ENCODE measurements at places on chromosomes 13 and 19.

GRCh38 chr13:64912141-64912540 lies 2318.0 kb downstream of the PCDH9 start:
- no peak for DNase-seq

DNA sequence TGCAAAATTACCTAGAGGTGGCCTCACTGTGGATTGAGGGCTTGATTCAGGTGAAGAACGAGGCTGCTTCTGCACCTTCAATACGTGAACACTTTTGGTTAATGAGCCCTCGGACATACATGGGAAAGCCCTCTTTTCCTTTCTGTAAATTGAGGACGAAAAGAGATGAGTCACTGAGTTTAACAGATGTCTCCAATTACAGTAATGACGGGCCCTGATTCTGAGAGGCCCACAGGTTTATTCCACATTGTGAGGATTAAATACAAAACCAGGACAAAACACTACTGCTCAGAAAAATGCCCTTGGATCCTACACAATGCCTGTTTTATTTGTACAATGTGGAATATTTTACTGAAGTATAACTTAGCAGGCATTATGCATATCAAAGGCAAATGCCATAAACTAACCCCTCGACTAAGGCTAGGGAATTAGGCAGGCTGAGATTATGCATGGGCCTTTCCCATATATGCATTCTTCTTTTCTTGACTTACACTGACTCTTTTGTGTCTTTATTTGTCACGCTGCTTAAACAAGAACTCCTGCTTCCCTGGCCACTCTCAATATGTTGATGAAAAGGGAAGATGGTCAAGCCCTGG lies 819.9 kb downstream of the OLFM4 start:
- DNase-seq, result no peak

DNA sequence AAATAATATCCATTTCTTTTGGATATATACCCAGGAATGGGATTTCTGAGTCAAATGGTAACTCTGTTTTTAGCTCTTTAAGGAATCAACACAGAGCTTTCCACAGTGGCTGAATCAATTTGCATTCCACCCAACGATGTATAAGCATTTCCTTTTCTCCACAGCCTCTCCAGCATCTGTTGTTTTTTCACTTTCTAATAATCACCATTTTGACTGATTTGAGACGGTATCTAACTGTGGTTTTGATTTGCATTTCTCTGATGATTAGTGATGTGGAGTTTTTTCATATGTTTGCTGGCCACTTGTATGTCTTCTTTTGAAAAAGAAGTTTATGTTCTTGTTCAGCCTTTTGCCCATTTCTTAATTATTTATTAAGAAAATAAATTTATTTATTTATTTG lies 352.2 kb upstream of the OBI1 start:
- DNase-seq, result no peak

DNA sequence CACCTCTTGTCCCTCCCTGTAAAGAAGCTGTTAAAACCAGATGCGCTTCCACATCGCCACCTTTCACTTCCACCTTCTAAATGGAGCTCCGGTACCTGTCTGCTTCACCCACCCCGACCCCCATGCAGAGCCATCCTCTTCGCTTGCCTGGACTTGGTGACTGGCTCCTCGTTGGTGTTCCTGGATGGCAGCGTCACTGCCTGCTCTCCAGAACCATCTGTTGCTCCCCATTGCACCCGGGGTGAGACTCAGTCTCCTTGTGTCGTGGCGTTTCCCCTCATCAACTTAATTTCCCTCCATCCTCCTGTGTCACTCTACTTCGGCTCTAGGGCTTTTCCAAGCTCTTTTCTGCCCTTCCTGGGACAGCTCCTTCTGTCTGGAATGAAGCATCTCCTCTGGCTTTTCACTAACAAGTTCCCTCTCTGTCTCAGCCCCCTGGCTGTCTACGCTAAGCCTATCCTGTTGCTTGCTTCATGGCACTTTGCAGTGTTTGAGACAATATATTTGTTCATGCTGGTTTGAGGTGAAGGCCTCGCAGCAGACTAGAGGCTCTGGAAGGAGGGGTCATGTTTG lies 10.3 kb downstream of the CEBPG start:
- DNase-seq, result no peak

GRCh38 chr13:21116141-21116540 lies 54.8 kb upstream of the LATS2 start:
- no peak for DNase-seq

Data from activated CD8-positive, alpha-beta memory T cell treated with anti-CD3 and anti-CD28 coated beads, Interleukin-2, amount 50 U/mL, for 48 hours (primary cell).